Placental pericyte (primary cell): ENCODE measurements at places on chromosomes 3 and 15. TPM values are rescaled to one million over a fixed set of nuclear protein-coding genes. Genes with fewer than 3 reads are reported as not detected.

Gene MEIS2
- 34.4 and 42.9 TPM in 2 replicates for total RNA-seq

Gene SH2D7
- total RNA-seq: not detected in 2 replicates

Gene PRSS50
- not detected in 2 replicates for total RNA-seq

Gene EAF2
- 0.72 and 1.3 TPM in 2 replicates for total RNA-seq

Gene CMSS1
- total RNA-seq: 10.1 and 13.7 TPM in 2 replicates

Gene HRG
- total RNA-seq: not detected in 2 replicates

Gene TRH
- not detected in 2 replicates for total RNA-seq

Gene CPN2
- total RNA-seq: not detected in 2 replicates

Gene C2CD4A
- not detected in 2 replicates for total RNA-seq

Gene IL5RA
- total RNA-seq: not detected in 2 replicates

Gene MME
- 354 and 1,210 TPM in 2 replicates for total RNA-seq

Gene PCOLCE2
- total RNA-seq: 0.57 and 5.9 TPM in 2 replicates

Gene IL17RB
- total RNA-seq: not detected in 2 replicates

Gene MRPL46
- total RNA-seq: 11.6 and 13.1 TPM in 2 replicates

Gene ROBO1
- 46.5 and 141 TPM in 2 replicates for total RNA-seq

Gene SCAPER
- 6.6 and 9.2 TPM in 2 replicates for total RNA-seq

Gene SMCO1
- not detected in 2 replicates for total RNA-seq

Gene ONECUT1
- not detected in 2 replicates for total RNA-seq

Gene RTP1
- total RNA-seq: not detected in 2 replicates

Gene RASGRP1
- 0.22 TPM in 1 of 2 replicates, not detected in the other for total RNA-seq

Gene FOXL2
- 0.44 and 18.2 TPM in 2 replicates for total RNA-seq

Gene HESX1
- total RNA-seq: not detected in 2 replicates

Gene KNSTRN
- 16.6 and 72.0 TPM in 2 replicates for total RNA-seq

Gene SERPINI1
- 0.88 and 3.7 TPM in 2 replicates for total RNA-seq

Gene LINGO1
- total RNA-seq: not detected in 2 replicates

Gene SNAP23
- total RNA-seq: 93.2 and 95.9 TPM in 2 replicates

Gene PAK6
- under 0.01 TPM in 1 of 2 replicates, not detected in the other for total RNA-seq

Gene CILP
- total RNA-seq: not detected in 2 replicates

Gene TRPM1
- total RNA-seq: not detected in 2 replicates

Gene PDZRN3
- total RNA-seq: 15.3 and 67.4 TPM in 2 replicates

Gene KBTBD12
- total RNA-seq: not detected in 2 replicates

Gene HGD
- 0.14 and 0.88 TPM in 2 replicates for total RNA-seq

Gene PLSCR5
- not detected in 2 replicates for total RNA-seq

Gene ALDH1L1
- total RNA-seq: 0.44 and 1.3 TPM in 2 replicates

Gene RARRES1
- total RNA-seq: 4.2 and 14.0 TPM in 2 replicates

Gene IL16
- total RNA-seq: 0.43 TPM in 1 of 2 replicates, not detected in the other

Gene SSUH2
- not detected in 2 replicates for total RNA-seq

Gene BTD
- 23.8 and 30.4 TPM in 2 replicates for total RNA-seq

Gene SLC15A2
- under 0.01 and 0.22 TPM in 2 replicates for total RNA-seq

Gene PTX3
- total RNA-seq: 130 and 602 TPM in 2 replicates

Gene SUCNR1
- total RNA-seq: under 0.01 and 0.22 TPM in 2 replicates

Gene SLC28A2
- not detected in 2 replicates for total RNA-seq

Gene CCDC54
- total RNA-seq: not detected in 2 replicates

Gene CCRL2
- total RNA-seq: 0.57 TPM in 1 of 2 replicates, not detected in the other

Gene WDR6
- total RNA-seq: 89.9 and 94.8 TPM in 2 replicates

Gene RHOV
- not detected in 2 replicates for total RNA-seq

Gene HEXA
- total RNA-seq: 48.5 and 115 TPM in 2 replicates

Gene TNFSF10
- 0.22 and 0.43 TPM in 2 replicates for total RNA-seq

Gene LHFPL4
- total RNA-seq: not detected in 2 replicates
